IPS-NIHi11 (cell line): ENCODE measurements at places on chromosomes 5 and 9.
A peak's percentile ranks its signal among the peaks of the same experiment; 100 is the strongest.

DNA sequence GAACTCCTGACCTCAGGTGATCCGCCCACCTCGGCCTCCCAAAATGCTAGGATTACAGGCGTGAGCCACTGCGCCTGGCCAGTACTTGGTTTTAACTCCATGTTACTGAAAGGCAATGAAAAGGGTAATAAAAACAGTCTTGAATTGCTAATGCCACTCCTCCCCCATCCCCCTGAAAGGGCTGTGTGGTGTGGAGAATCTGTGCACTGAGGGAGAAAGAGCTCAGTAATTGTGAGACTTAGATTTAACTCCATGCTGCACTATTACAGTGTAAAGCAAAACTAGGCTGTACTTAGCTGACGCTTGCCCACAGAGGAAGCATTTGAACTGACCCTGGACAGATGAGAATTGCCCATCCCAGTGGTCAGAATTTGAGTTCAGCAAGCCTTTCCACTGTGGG, 1662.4 kb upstream of the ACO1 start:
- DNase-seq = no peak

DNA sequence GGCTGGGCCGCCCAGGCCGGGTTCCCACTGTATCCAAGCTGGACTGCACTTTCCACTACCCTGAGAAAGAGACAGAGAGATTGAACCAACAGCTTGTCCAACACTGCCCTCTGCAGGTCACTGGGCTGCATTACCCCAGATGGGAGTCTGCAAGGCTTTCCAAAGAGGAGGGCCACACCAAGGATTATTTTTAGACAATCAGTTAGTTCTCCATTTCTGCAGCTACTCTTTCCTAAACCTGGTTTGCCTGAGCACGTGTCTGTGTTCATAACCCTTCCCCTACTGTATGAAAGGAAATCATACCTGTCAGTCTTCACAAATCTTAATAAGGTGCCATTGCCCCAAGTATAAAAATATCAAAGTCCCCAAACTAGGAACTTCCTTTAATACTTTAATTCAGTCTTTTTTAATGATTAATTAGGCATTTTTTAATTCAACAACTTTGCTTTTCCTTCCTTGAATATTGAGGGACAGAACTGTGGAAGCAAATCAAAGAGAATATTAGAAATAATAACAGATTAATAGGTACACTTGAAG, 13.4 kb upstream of the FGF1 start:
- DNase-seq = peak; percentile 84

DNA sequence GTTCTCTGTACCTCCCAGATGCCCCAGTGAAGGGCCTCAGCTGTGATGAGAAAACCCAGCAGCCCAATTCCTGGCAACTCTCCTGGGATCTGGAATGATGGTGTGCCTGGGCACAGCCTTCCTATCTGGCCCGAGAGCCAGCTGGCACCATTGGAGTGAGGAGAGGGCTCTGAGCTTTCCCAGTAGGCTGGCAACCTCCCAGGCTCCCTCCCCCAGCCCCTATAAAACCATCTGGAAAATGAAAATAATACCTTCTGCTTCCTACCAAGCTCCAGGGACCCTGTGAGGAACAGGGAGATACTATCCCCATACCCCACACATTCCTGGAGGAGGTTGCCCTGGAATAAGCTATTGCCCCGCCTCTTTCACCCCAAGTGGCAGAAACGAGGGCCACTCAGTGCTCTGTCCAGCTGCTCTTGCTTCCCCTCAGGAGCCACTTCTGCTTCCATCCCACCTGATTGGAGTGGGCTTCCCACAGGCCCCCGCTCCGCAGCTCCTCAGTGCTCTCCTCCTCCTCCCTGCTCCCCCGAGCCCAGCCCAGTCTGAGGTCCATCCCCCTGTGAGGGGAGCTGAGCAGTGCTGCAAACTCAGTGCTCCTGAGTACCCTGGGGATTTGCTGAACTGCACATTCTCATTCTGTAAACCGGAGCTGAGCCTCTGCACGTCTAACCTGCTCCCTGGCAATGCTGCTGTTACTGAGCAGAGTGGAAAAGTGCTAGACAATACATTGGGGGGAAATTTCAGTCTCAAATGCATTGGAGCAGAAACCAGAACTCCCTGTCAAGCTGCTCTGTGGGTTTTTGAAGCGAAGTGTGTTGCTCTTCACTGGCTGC, 74.7 kb downstream of the THBS4 start:
- no peak for DNase-seq

DNA sequence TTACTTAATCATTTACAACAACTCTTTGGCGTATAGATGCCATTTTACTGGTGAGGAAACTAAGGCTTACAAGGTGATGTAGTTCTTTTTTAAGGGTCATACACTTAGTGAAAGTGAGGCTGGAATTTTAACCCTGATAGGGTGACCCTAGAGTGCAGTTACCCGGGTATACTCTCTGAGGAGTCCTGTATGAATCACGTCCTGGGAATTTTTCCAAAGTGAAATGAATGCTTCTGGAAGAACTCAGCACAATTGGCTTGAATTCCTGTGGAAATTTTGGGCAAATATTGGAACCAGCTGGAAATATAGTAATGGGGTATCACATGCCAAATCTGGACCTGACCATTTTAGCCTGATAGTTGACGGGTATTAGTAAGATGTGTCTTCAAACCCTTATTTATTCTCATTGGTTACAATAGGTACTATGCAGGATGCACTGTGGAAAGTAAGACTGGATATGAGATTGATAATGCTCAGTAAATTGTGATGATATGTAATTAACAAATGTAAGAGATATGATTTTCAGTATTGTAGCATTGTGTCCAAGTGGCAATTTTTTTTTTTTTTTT, 14.8 kb downstream of the SUB1 start:
- no peak for DNase-seq

GRCh38 chr9:105637787-105638395, 24.4 kb upstream of the TAL2 start:
- no peak for DNase-seq

DNA sequence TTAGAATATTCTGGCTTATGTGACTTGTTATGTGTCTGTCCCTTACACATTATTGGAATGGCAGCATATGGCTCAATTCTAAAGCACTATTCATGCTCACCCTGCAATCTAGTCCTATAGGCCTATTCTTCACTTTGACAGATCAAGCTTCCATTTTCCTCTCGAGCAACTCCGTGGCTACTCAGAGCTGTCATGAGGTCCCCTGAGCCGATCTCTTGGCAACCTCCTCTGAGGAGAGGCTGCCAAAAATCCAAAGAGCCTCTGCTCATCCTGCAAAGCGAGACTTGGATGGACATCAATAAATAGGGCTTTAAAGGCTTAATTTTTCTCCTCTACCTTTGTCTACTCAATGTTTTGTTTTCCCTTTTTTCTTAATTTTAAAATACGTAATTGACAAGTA, 163.8 kb downstream of the GABRB2 start:
- no peak for DNase-seq
